Mammary epithelial cell (primary cell): ENCODE measurements at places on chromosomes 6 and 20. TPM values are rescaled to one million over a fixed set of nuclear protein-coding genes. Genes with fewer than 3 reads are reported as not detected.

GRCh38 chr6:7100753-7101081, 7.0 kb upstream of the RREB1 start:
- no peak for DNase-seq

- DNase-seq = no peak
These were observed 39.6 kb upstream of the MLN start for GRCh38 chr6:33843131-33844121.

Gene KIAA1755
- polyA plus RNA-seq = 0.41 TPM

DNA sequence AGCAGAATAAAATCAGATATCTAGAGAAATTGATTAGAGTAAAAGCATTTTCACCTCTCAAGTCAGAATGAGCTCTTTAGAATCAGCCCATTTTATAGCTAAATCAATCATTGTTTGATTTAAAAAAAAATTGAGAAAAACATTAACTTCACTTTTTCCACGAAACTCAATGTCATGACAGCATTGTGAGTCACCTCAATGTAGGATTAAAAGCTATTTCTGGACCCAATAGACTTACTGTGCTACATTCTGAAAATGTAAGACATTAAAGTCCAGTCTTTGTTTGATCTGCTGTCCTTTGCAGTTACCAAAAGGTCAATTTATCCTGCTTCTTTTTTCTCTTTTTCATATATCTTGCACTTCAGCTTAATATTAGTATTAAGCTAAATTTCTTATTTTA, 519.4 kb upstream of the ZNF337 start:
- peak; percentile 3 for DNase-seq

DNA sequence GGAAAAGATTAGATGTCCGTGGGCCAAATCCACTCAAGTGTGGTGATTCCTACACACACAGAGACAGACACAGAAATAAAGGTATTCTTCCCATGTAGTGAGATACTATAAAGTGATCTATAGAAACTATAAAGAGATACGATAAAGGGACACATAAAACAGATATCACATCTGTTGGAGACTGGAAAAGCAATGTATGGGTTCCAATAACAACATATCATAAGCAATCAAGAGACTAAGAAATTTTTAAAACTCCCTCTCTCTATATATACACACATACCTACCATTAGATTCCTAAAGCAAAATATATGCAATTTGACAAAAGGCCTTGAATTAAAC, 5.2 kb downstream of the PPP1R10 start:
- DNase-seq = no peak
